ENCODE measurements at places on chromosomes 7 and 10. TPM values are rescaled to one million over a fixed set of nuclear protein-coding genes. Genes with fewer than 3 reads are reported as not detected.
A peak's percentile ranks its signal among the peaks of the same experiment; 100 is the strongest.

Gene FGFBP3
- 0.35 TPM for total RNA-seq

Gene ADIRF
- 0.64 TPM for total RNA-seq

DNA sequence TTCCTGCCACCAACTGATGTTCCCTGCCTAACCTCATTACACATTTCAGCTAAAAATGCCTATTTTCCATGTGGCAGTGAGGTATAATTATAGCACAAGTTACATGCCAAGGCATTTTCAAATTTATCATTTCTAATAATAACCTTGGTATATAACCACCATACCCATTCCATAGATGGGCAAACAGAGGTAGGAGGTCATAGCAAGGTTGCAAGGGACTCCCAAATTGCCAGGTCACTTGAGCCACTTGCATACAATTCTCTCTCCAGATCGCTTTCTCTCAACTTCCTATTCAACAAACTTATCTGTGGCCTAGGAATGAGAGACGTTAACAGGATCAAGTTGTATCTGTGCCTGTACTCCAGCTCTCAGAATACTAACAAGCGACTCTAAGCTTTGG lies 108.3 kb downstream of the ATXN7L1 start:
- DNase-seq = no peak
- peaks cover 22% of the 10 kb centered on the region for H3K4me1 ChIP-seq
- no peaks in the 10 kb centered on the region for H3K36me3 ChIP-seq
- H3K4me3 ChIP-seq = no peak overlapping the region
- H3K27ac ChIP-seq = no peak overlapping the region

DNA sequence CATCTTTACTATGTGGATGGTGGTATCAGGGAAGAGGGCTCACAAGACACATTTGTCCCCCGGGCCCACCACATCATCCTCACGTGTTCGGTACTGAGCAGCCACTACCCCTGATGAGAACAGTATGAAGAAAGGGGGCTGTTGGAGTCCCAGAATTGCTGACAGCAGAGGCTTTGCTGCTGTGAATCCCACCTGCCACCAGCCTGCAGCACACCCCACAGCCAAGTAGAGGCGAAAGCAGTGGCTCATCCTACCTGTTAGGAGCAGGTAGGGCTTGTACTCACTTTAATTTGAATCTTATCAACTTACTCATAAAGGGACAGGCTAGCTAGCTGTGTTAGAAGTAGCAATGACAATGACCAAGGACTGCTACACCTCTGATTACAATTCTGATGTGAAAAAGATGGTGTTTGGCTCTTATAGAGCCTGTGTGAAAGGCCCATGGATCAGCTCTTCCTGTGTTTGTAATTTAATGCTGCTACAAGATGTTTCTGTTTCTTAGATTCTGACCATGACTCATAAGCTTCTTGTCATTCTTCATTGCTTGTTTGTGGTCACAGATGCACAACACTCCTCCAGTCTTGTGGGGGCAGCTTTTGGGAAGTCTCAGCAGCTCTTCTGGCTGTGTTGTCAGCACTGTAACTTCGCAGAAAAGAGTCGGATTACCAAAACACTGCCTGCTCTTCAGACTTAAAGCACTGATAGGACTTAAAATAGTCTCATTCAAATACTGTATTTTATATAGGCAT lies 9.1 kb upstream of the CSGALNACT2 start:
- no peaks in the 10 kb centered on the region for H3K27me3 ChIP-seq
- no peaks in the 10 kb centered on the region for H3K36me3 ChIP-seq
- no peak overlapping the region for H3K4me3 ChIP-seq
- H3K27ac ChIP-seq = no peak overlapping the region

GRCh38 chr7:143931739-143932138 lies 3.3 kb upstream of the OR2F2 start:
- no peaks in the 10 kb centered on the region for H3K27me3 ChIP-seq
- no peak overlapping the region for H3K4me3 ChIP-seq
- no peaks in the 10 kb centered on the region for H3K36me3 ChIP-seq

DNA sequence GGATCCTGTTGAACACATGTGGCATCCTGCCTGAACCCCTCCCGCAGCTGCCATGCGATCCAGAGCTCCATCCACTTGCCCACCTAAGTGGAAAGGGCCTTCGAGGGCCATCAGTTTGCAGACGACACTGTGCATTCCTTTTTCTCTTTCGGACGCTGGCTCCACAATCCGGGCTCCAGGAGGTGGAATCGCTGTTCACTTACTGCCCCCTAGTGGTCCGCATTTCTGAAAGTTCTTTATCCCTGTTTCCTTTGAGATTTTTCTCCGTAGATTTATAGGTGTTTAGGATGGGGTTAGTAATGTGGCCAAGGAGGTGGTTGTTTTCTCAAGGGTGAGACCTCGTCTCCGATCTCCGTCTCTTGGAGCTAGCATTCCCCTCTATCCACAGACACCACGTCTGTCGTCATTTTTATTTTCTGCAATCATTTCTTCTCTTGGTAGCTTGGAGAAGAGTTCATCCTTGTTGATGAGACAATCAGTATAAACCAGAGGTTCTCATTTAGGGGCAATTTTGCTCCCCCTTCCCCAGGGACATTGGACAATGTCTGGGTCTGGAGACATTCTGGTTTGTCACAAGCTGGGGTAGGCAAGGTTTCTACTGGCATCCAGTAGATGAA lies 204.6 kb downstream of the ARHGAP21 start:
- H3K4me1 ChIP-seq = no peaks in the 10 kb centered on the region
- H3K27ac ChIP-seq = no peak overlapping the region
- H3K4me3 ChIP-seq = no peak overlapping the region
- H3K27me3 ChIP-seq = no peaks in the 10 kb centered on the region
- no peak for DNase-seq

- H3K4me3 ChIP-seq = peak overlapping the region; percentile 30
- no peak overlapping the region for H3K27ac ChIP-seq
- DNase-seq = no peak
- no peaks in the 10 kb centered on the region for H3K36me3 ChIP-seq
Measured at GRCh38 chr7:69827140-69827539, 228.9 kb downstream of the AUTS2 start.

Gene CCL26
- not detected for total RNA-seq

GRCh38 chr10:18610517-18610916 lies 40.9 kb downstream of the NSUN6 start:
- no peaks in the 10 kb centered on the region for H3K27me3 ChIP-seq
- H3K36me3 ChIP-seq = peaks cover 2% of the 10 kb centered on the region
- DNase-seq = no peak

Data from GM12878 (cell line).